ENCODE measurements at places on chromosomes 6 and 20.

GRCh38 chr6:14488180-14488579 is 370.6 kb downstream of the CD83 start:
- DNase-seq = no peak

- no peak for DNase-seq
Observed at GRCh38 chr20:34880215-34880850, 3.9 kb downstream of the ACSS2 start.

DNA sequence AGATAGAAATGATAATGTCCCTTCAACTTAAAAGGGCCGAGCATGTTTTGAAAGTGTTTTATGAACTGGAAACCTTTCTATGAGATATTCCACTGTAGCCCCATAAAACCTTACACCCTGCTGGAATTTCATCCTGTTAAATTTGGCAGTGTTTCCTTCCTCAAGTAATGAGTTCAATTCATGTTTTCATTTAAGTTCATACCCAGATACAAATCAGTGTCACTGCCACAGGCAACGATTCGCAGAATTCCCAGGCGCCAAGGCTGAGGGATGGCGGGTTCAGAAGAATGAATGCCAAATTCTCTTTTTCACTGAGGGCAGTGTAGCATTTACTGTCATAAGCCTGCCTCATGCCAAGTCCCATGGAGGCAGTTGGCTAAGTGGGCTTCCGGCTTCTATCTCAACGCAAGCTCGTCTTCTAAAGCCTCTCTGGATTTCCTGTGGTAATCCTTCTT is 511.8 kb upstream of the ID4 start:
- DNase-seq = no peak

- DNase-seq = peak; percentile 4
Observed at GRCh38 chr6:43088654-43089056, 12.5 kb downstream of the PTK7 start.

GRCh38 chr6:98832284-98833056 is 1.9 kb upstream of the POU3F2 start:
- DNase-seq = peak; percentile 74

- no peak for DNase-seq
Observed at GRCh38 chr6:21074484-21074883, 519.1 kb upstream of the SOX4 start.

DNA sequence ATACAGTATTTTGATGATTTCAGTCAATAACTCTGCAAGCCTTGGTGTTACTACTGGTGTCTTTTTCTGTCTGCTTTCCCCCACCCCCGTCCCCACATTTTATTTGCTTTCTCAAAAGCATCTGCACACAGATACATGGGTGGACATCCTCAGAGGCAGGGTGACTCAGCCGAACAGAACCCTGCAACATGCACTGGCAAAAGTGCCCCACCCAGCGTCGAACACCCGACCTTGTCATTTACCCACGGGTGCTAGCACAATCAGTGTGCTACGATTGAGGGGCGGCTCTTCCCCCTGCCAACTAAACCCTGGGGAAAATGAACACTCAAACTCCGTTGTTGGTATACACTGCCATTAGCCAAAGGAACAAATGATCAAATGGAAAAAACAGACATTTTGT is 115.9 kb upstream of the NAA20 start:
- no peak for DNase-seq

DNA sequence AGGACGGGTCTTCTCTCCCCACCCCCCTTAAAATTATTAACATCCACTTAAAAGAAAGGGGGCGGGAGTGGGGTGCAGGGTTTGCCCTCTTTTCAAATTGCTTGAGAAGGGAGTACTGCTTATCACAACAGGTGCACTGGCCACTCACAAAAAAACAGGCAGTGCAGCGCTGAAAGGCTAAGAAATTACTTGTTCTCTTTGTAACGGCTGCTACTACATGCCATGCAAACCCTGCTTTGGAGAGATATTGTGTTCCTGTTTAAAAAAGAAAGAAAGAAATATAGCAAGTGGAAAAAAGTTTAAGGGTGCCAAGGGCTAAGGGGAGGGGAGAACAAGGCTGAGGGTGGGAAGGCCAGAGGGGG is 312.7 kb upstream of the JARID2 start:
- no peak for DNase-seq

DNA sequence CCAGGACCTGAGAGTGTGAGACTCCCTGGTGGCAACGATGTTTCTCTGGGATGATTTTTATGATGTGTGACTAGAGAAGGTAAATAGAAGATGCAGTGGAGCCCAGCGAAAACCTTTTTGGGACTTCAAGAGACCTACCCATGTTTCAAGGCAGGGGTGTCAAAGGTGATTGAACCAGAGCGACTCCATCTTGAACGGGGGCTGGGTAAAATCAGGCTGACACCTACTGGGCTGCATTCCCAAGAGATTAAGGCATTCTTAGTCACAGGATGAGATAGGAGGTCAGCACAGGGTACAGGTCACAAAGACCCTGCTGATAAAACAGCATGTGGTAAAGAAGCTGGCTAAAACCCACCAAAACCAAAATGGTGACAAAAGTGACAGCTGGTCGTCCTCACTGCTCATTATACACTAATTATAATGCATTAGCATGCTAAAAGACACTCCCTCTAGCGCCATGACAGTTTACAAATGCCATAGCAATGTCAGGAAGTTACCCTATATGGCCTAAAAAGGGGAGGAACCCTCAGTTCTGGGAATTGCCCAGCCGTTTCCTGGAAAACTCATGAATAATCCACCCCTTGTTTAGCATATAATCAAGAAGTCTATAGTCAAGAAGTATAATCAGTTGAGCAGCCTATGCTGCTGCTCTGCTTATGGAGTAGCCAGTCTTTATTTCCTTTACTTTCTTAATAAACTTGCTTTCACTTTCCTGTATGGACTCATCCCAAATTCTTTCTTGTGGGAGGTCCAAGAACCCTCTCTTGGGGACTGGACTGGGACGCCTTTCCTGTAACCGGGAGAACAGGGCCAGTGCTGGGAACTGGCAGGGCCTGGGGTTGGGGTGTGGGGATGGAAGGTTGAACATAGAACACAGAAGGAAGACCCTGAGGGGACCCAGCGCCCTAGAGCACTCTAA is 526.4 kb downstream of the QKI start:
- DNase-seq = peak; percentile 41

GRCh38 chr6:18545726-18546125 is 158.6 kb downstream of the RNF144B start:
- DNase-seq = no peak

- no peak for DNase-seq
Observed at GRCh38 chr20:58374027-58374850, 14.8 kb upstream of the VAPB start.

- no peak for DNase-seq
Observed at GRCh38 chr20:51182571-51182970, 159.7 kb upstream of the KCNG1 start.

GRCh38 chr6:156634951-156635371 is 142.2 kb upstream of the ARID1B start:
- no peak for DNase-seq

DNA sequence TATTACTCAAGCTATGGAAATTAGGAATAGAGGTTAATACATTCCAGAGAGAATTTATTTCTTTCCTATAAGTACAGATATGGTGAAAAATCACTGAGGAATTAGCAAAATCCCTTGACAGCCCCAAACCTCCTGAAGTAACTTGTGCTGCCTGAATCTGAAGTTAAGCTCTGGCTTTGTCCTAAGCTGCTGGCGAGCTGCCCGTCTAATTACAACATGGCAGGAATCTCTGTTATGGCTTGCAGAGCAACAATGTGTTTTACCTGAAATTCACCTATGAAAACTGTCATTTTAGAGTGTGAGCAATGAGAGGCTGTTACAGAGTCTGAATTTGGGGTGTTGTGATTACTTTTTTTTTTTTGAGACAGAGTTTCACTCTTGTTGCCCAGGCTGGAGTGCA is 22.5 kb upstream of the IYD start:
- no peak for DNase-seq

GRCh38 chr6:75124983-75125382 is 80.9 kb downstream of the COL12A1 start:
- no peak for DNase-seq

- DNase-seq = no peak
Observed at GRCh38 chr6:152727507-152727906, 23.1 kb upstream of the VIP start.

GRCh38 chr6:15551798-15552197 is 111.0 kb downstream of the DTNBP1 start:
- peak; percentile 83 for DNase-seq

DNA sequence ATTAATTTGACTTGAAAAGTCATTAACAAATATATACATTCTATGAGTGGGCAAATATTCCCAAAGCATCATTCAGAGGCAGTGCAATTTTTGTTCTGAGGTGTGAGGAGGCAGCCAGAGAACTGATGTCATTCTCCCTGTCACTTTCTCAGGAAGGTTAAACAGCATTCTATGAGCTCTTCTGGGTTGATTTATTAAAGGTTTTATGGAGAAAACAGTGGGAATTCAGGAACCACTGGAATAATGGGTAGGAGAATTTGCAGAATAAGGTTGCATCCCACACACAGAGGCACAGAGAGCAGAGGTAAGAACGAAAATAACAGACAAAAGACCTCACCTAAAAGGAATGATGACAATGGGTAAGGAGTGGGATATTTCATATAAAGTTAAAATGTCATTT is 860.6 kb downstream of the TFAP2A start:
- no peak for DNase-seq

- no peak for DNase-seq
Observed at GRCh38 chr6:40187535-40188144, 253.4 kb upstream of the MOCS1 start.

- DNase-seq = no peak
Observed at GRCh38 chr6:3962291-3963280, 113.4 kb downstream of the FAM50B start.

DNA sequence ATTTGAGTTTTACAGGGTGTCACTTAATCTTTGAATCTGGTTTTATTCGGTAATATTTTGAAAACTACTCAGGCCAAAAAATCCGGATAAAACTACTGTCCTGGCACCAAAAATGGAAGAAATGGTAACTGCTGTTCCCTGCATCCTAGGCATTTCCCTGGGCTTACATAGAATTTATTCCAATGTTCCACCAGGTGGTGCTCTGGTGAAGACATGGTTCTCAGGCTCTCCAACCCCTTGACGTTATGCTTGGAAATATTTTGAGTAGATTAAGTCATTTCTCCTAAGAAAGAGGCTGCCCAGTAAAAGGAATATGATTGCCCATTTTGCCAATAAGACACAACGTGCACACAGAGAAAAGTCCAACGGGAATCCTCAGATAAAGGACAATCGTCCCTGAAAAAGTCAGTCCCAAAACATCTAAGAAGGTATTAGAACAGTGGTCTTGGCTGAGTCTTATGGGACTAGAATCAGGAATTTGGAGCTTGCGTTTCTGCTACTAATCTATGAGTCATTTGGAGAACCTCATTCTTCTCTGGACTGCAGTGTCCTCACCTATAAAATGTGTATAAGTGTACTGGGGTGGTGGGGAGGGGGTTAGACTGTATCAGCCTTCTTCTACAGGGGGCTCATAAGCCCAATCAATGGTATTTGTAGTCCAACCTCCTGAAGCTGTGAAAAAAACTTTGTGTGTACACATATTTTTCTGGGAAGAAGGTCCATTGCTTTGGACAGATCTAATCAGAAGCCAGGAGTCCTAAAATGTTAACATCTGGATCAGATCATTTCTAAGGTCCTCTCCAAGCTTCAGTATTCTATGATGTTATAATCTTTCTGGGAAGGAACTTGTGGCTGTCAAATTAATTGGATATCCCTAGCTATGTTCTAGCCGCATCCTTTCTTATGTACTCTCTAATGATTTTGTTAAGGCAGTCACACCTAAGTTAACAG is 131.0 kb upstream of the BMP2 start:
- DNase-seq = no peak

GRCh38 chr6:42221546-42221945 is 3.9 kb upstream of the MRPS10 start:
- no peak for DNase-seq

DNA sequence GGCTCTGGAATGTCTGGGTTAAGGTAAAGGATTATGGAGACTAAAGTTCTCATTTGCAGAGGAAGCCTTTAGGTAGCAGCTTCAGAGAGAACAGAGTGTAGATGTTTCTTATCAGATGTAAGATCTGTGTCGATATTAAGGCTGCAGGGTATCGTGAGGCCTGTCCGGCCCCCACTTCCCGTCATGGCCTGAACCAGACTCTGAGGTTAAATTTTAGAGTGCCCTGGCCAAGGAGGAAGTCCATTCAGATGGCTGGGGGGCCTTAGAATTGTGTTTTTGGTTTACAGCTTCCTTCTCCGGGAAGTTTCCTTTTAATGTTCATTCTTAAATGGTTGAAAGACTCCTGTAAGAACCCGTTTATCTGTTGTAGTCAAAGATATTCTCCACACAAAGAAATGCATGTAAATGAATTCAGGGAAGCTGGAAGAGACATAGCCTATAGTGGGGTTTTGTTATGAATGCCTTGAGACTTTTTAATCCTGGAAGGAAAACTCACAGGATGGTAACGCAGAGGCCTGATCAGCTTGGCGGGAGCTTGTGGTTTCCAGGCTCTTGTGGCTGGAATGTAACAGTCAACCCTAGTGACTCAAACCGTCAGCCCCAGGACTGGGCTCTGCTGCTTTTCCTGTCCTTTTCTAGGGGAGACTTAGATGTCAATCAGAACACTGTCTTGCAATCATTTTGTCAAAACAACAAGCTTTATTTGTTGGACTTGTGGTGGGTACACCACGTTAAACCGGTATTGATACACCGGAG is 34.7 kb downstream of the KIF25 start:
- peak; percentile 23 for DNase-seq

DNA sequence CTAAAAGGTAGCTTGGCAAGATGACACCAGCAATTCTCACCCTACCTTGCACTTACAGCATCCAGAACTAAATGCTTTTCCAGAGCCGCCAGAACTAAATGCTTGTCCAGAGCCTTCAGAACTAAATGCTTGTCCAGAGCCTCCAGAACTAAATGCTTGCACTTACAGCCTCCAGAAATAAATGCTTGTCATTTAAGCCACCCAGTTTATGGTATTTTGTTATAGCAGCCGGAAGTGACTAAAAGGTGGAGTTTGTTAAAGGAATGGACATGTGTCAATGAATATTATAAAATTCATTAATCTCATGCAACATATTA is 133.5 kb downstream of the GPX5 start:
- DNase-seq = no peak

DNA sequence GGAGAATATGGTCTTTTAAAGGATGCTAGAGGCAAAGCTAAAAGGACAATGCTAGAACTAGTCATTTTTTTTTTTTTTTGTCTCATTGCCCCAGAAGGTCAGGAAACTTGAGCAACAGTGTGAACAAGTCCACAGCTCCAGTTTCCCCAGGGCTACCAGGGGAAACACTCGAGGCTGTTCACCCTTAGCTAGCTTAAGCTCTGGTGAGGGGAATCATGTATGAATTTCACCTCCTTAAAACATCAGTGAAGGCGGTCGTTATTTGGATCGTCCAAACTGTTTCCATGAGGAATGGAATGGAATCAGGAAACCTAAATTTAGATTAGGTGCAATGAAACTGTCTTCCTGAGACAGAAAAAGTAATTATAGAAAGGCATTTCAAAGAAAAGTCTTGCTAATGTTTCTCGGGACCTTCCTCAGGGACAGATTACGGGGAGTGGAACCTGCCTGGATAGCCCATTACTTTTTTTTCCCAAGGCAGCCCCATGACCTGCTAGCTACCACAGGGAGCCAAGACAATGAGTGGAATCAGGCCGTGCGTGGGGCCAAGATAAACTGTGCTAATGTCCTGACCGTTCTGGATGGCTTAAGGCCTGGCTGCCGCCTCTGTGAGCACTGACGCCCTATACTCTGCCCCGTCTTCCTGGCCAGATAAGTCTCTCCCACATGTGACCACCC is 164.8 kb upstream of the SGK1 start:
- DNase-seq = no peak

GRCh38 chr6:122568797-122569221 is 41.4 kb upstream of the PKIB start:
- DNase-seq = no peak

GRCh38 chr6:29757701-29758293 is 34.6 kb downstream of the HLA-F start:
- no peak for DNase-seq

- no peak for DNase-seq
Observed at GRCh38 chr6:136035378-136036070, 184.0 kb downstream of the PDE7B start.
